Retinal pigment epithelial cell (primary cell): ENCODE measurements at places on chromosomes 4 and X.

DNA sequence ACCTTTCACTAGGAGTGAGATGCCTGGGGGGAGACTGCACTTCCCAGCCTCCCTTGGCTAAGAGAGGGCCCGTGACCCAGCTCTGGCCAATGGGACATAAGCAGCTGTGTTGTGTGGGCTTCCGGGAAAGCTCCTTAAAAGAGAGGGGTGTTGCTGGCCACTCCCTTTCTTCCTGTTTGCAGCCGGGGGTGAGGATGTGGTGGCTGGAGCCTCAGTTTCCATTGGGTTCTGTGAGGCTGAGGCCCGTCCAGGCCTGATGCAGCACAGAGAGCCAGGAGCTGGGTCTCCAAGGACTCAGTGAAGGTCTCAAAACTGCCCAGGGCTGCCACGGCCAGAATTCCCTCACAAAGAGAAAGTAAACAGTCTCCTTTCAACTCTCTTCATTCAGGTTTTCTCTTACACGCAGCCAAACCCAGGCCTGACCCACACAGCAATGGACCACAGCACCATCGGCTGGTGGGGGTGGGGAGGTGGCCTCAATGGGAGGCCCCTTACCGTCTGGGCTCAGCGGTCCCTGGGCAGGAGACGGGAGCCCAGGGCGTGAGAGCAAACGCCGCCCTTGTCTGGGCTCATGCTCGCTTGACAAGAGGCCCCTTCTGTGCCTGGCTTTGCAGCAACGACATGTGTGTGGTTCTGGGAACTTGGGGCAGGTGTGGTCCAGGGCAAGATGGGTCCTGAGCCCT is 6.6 kb downstream of the NKX1-1 start:
- DNase-seq = no peak

DNA sequence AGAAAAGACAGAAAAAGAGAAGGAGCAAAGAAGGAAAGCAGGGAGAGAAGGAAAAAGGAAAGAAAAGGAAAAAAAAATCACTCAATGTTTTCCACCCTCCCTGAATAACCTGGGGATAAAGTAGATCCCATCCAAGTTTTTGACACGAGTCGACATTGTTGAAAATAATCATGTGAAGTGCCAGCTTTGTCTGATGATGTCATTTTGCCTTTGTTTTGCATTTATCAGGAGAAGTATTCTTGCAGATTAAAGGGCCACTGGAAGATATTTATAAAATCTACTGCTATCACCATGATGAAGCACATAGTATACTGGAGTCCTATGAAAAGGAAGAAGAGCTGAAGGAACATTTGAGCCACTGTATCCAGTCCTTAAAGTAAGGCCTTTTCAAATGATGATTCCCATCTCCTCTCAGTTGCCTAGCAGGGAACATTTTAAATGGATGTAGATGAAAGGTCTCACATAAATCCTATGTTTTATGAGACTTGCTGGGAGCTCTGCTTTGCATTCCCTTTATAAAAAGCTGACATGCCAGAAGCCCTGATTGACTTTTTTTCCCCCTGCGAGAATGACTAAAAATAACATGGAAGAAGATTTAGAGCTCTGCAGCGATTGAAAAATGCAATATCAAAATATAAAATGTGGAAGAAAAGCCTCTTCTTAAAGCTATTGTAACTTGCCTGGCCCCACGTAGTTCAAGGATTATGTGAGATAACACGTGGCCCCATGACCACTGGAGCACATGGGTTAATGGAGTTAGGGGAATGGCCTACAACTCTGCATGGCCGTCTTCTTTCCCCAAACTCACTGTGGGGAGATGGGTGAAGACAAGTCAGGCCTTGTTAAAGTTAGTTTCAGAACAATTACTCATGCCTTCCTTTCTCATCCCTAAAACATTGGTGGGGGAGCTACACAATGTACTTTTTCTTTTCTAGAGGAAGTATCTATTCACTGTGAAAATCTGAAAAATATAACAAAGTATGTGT is 77.5 kb downstream of the INTS12 start:
- no peak for DNase-seq

- no peak for DNase-seq
Measured at GRCh38 chr4:88981993-88982392, 75.0 kb downstream of the FAM13A start.

- DNase-seq = no peak
Measured at GRCh38 chrX:153800177-153800722, 5.8 kb downstream of the SSR4 start.

GRCh38 chr4:39295784-39296183 is 70.4 kb downstream of the RFC1 start:
- no peak for DNase-seq

GRCh38 chr4:89298155-89298554 is 9.4 kb downstream of the GPRIN3 start:
- no peak for DNase-seq

- DNase-seq = no peak
Measured at GRCh38 chrX:9942086-9942485, 25.1 kb upstream of the CLDN34 start.

DNA sequence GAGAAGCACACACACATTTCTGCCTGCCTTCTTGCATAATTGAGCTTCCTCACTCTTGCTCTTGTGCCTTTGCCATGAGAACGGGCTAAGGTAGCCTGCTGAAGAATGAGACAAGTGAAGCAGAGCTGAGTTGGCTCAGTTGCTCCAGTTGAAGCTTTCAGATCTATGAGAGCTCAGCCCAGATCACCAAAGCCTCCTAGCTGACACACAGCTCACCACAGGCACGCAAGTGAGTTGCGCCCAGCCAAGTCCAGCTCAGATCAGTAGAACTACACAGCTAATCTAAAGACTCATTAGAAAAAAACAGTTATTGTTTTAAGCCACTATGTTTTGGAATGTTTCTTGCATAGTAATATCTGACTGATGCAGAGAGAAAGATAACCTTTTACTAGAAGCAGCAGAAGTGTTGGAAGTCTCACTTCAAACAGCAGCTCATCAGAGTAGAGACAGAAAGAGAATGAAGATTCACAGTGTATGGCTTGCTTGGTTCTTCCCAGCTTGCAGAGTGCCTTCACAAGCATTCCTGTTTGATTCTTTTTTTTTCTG is 362.4 kb downstream of the MID1IP1 start:
- DNase-seq = no peak

DNA sequence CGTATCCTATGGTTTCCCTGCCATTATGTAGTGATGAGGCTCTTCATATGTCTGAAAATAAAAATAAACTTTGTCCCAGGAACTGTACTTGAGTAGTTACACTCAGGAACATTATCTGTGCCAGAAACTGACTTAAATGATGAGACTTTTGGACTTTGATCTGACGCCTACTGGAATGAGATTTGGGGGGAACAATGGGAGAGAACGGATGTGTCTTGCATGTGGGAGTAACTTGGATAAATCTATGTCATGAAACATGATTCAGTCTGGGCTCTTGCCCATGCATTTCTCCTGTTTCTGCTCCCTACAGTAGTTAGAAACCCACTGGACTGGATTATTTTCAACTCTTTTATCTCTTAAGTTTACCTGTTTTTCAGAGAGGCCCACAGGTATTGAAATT is 2351.4 kb downstream of the PCDH7 start:
- no peak for DNase-seq

- no peak for DNase-seq
Measured at GRCh38 chr4:96063639-96064038, 223.7 kb downstream of the PDHA2 start.
